ENCODE measurements at places on chromosomes 12 and 14.

GRCh38 chr14:65075628-65076325, 26.5 kb downstream of the MAX start:
- DNase-seq: no peak

GRCh38 chr12:93526786-93527428, 45.6 kb upstream of the SOCS2 start:
- DNase-seq: no peak

GRCh38 chr12:106073179-106073578, 65.6 kb downstream of the NUAK1 start:
- no peak for DNase-seq

DNA sequence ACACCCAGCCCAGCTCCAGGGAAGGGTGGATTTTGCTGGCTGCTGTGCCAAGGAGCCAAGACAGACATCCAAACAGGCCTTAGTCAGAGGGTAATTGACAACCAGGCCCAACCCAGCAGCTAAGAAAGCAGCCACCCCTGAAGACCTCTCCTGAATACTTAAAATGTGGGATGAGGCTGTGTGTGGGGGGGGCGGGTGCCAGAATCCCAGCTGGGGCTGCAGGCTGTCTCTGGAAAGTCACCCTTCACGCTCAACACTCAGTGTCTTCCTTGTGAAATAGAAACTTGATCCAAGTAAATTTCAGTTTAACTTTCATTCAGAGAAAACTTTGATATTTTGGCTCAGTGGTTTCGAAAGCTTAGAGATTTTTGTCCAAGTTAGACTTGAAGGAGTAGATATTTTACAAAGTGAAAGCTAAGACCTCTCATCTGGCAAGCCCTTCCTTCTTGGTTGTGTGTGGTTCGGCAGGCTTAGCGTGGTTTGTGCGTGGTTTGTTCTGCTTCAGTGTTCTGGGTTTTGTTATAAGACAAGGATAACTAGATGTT, 5.1 kb downstream of the PAPLN start:
- no peak for DNase-seq

DNA sequence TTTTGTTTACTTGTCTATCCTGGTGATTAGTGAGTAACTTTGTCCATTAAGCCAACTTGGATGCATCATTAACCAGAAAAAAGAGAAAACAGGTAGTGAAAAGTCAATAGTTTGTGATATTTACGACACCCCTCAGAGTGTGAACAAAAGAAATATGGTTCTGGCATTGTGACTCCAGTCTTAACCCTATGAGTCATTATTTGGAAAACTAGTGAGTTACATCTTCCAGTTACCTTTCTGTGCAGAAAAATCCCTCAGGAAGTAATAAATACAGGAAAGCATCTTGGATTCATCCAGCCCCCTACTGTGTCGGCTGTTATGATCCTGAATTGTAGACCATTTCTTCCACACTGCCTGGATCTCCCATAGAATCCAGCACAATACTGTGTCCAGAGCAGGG, 379.1 kb downstream of the GALC start:
- no peak for DNase-seq
